ENCODE measurements at places on chromosomes 2 and 18. TPM values are rescaled to one million over a fixed set of nuclear protein-coding genes. Genes with fewer than 3 reads are reported as not detected.

Gene TUBB8B
- total RNA-seq = not detected

Gene KRTCAP3
- 13.6 TPM for total RNA-seq

Gene IL36G
- total RNA-seq = not detected

Gene WDR33
- total RNA-seq = 55.2 TPM

Gene INPP5D
- 184 TPM for total RNA-seq

GRCh38 chr2:175282300-175282699, 100.8 kb upstream of the ATP5MC3 start:
- H3K4me3 ChIP-seq = no peak overlapping the region
- peaks cover 20% of the 10 kb centered on the region for H3K27me3 ChIP-seq
- H3K27ac ChIP-seq = no peak overlapping the region
- H3K4me1 ChIP-seq = no peaks in the 10 kb centered on the region
- DNase-seq = no peak

- no peaks in the 10 kb centered on the region for H3K4me1 ChIP-seq
- no peaks in the 10 kb centered on the region for H3K36me3 ChIP-seq
- no peak overlapping the region for H3K4me3 ChIP-seq
These were observed 323.4 kb downstream of the BCL11A start for GRCh38 chr2:60230037-60230436.

- no peak overlapping the region for H3K4me3 ChIP-seq
- DNase-seq = no peak
- no peak overlapping the region for H3K27ac ChIP-seq
These were observed 38.9 kb upstream of the FHL2 start for GRCh38 chr2:105437708-105438103.

- H3K4me1 ChIP-seq = peaks cover 30% of the 10 kb centered on the region
- no peaks in the 10 kb centered on the region for H3K27me3 ChIP-seq
- H3K4me3 ChIP-seq = no peak overlapping the region
- no peak for DNase-seq
- H3K36me3 ChIP-seq = no peaks in the 10 kb centered on the region
These were observed 122.1 kb downstream of the ARL4C start for GRCh38 chr2:234374736-234375135.

DNA sequence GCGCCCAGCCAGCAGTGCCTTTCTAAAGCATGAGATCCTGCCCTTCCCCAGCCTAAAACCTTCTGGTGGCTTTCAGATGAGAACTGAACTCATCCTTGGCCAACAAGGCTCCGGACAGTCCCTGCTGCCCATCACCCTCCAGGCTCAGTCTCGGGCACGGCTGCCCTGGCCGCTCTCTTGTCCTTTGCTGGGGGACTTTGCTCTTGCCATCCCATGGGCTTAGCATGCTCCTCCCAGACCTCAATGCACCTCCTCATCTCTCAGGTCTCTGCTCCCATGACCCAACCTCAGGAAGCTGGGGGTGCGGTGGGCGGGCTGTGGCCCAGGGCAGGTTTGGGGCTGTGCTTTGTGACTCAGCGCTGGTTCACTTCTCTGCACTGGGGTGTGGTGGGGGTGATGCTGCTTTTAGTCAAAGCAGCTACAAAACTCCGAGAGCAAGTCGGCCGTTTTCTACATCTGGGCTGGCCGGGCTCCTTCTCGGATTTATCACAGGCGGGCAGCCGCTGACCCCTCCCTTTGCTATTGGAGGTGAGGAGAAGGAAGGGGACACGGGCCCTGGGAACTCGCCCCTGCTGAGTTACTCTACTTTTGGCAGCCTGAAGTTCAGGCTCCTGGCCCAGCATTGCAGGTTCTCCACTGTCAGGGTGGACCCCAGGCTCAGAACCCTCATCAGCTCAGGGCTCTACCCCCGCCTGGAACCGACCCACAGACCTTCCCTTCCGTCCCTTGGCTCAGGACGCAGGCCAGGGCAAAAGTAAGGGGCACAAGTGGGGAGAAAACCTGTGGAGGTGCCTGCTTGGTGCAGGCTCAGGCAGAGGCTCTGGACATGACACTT, 90.6 kb upstream of the TAF1B start:
- H3K27me3 ChIP-seq = no peaks in the 10 kb centered on the region
- DNase-seq = peak; percentile 53
- H3K36me3 ChIP-seq = peaks cover 2% of the 10 kb centered on the region
- peaks cover 50% of the 10 kb centered on the region for H3K4me1 ChIP-seq
- peak overlapping the region; percentile 97 for H3K4me3 ChIP-seq
- H3K27ac ChIP-seq = peak overlapping the region; percentile 98

- H3K4me3 ChIP-seq = no peak overlapping the region
- no peaks in the 10 kb centered on the region for H3K4me1 ChIP-seq
- H3K27ac ChIP-seq = no peak overlapping the region
- no peak for DNase-seq
These were observed 546.1 kb upstream of the SALL3 start for GRCh38 chr18:78433562-78433961.

DNA sequence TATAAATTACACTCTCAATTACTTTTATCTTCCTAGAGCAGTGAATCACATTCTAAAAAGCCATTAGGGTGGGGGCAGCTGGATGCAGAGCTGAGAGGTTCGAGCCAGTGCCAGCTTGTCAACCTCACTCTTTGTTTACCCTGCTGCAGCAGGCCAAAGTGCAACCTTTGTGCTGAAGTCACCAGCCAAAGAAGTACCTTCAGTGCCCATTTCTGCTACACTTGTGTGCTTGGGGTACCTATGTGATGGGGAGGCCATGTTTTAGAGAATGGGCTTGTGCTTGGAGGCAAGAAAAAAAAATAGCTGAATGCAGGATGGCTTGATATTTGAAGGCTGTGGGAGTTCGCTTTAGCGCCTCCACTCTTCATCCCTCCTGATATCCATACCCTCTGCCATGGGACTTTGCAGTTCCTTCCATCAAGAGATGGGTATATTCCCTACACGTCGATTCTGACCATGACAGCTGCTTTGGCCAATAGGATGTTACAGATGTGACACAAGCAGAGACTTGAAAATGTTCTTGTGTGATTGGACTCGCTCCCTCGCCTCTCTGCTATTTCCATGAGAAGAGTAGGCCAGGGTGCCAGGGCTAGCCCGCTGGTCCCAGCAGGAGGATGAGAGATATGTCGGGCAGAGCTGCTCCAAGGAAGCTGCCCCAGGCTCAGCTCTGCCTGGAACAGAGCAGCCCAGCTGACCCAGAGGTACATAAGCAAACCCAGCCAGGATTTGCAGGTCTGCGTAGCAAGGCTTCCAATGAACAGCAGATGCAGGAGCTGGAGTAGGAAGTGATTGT, 12.7 kb upstream of the FZD5 start:
- DNase-seq = no peak
- no peak overlapping the region for H3K4me3 ChIP-seq
- H3K27ac ChIP-seq = no peak overlapping the region

DNA sequence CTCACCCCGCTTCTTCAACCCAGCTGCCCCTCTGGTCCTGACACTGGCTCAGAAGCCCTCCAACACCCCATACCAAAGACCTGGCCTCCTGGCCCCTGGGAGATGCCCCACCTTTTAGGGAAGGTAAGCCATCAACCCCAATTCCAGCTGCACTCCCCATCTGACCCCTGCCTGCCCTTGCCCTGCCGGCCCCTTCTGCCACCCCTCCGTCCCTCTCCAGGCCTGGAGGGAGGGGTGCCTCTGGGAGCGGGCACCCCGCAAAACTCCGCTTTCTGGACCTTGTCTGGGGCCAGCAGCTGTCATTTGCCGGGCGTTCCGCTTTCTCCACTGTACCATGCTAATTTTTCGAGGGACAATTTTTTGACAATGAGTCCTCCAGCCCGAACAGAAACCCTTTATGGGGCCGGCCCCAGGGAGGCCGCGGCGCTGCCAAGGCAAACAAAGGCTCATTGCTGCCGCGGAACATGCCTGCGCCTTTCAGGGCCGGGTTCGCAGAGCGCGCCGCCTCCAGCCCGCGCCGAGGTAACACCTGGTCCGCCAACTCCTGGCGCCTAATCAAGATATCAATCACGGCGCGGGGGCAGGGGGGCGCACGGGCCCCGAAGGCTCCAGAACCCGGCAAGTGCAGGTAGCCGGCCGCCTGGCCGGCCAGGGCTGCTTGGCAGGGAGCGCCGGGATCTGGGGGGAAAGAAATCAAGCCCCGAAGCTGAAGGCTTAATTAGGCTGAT, 96.0 kb downstream of the INHBB start:
- no peak overlapping the region for H3K4me3 ChIP-seq
- no peaks in the 10 kb centered on the region for H3K36me3 ChIP-seq
- H3K27me3 ChIP-seq = peaks cover 73% of the 10 kb centered on the region
- H3K27ac ChIP-seq = no peak overlapping the region
- peaks cover 8% of the 10 kb centered on the region for H3K4me1 ChIP-seq
- no peak for DNase-seq

DNA sequence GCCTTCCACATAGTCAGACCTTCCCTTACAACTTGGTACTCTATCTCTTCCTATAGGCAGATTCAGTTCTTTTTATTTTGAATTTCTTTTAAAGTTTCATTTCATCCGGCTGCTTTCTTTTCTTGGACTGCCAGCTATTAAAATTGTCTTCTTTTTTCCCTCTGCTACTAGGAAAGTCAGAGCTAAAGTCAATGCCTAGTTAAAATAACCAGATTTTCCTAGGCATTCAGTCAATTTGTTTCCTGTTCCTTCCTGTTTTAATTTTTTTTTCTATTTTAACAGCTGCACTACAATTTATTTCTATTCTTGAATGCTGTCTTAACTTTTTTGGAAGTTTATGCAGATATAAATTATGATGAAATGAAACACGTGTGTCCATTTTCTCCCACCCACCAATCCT, 84.8 kb downstream of the EVA1A start:
- no peak overlapping the region for H3K4me3 ChIP-seq
- H3K27me3 ChIP-seq = peaks cover 55% of the 10 kb centered on the region
- no peaks in the 10 kb centered on the region for H3K4me1 ChIP-seq
- H3K36me3 ChIP-seq = peaks cover 3% of the 10 kb centered on the region
